ENCODE measurements at places on chromosomes 16 and 17.
A peak's percentile ranks its signal among the peaks of the same experiment; 100 is the strongest.

DNA sequence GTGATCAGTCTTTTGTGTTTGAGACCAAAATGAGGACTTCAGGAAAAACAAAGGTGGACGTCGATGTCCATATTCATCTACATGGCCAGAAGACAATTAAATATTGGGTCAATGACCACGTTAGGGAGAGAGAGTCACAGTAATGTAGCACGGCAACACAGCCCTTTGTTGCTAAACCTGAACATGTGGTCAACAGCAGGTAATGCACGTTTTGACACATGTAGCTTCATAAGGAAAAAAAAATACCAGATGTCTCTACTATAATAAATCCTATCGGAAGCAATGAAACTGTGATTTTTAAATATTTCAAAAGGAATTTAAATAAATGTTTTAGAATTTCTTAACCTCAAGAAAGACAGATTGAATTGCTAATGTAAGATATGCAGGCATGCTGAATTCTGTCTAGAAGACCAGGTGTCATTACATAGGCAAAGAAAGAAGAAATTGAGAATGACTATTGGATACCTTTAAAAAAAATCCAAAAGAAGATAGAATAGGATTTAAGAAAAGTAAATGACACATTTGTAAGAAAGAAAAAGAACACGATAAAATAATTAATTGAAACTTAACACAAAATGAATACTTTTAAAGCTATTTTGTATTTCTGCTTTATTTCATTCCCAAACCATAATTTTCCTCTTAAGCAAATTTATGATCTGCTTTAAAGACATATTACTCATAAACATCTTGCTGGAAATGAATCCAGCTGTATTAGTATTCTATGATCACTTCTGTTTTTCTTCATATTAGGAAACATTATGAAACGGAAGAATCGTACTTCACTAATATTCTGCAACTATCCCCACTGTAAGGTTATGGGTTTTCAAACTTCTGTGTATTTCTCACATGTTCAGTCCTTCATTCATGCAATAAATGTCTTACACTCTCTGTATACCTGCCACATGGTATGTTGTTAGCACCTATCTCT, 30.1 kb downstream of the ABCA8 start:
- no peak for DNase-seq

- no peak for DNase-seq
Measured at GRCh38 chr16:15418206-15418605, 16.2 kb upstream of the BMERB1 start.

- no peak for DNase-seq
Measured at GRCh38 chr16:84600343-84601229, 17.3 kb downstream of the COTL1 start.

DNA sequence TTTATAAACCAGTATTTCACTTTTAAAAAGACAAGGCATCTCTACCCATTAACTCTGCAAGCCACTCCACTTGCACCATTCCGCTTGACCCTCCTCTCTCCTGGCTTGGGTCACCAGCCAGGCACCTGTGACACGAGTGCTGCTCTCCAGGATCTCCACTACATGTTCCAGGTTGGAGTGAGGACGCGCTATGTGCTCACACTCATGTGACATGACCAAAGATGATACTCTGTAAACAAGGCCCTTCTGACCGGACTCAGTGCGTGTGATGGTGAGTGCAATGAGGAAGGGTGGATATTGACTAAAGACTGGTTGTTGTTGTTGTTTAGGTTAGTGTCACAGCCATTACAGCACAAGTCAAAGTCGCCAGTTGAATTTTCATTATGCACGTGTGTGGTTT, 192.7 kb downstream of the MRTFB start:
- DNase-seq: no peak

GRCh38 chr17:32142038-32142856, at the start of gene RHOT1:
TSS of gene RHOT1 (plus strand) at chr17:32142502. CDS start at chr17:32142693, 191 bp downstream.
- DNase-seq: peak; percentile 53

DNA sequence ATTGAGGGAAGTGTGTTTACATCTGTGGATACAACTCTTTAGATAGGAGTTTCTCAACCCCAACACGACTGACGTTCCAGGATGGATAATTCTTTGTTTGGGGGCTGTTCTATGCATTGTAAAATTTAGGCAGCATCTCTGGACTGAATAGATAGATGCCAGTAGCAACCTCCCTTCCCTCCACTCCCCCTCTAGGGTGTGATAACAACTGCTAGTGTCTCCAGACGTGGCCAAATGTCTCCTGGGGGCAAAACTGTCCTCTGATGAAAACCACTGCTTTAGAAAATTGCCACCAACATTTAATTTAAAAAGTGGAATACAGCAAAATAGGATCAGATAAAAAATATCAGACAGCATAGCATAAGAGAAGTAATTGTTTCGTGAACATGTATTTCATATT, 79.9 kb downstream of the HS3ST3A1 start:
- DNase-seq: no peak

GRCh38 chr16:3084491-3084890, 14.6 kb downstream of the ZSCAN10 start:
- no peak for DNase-seq

- no peak for DNase-seq
Measured at GRCh38 chr16:88387180-88387765, 4.5 kb downstream of the ZNF469 start.

DNA sequence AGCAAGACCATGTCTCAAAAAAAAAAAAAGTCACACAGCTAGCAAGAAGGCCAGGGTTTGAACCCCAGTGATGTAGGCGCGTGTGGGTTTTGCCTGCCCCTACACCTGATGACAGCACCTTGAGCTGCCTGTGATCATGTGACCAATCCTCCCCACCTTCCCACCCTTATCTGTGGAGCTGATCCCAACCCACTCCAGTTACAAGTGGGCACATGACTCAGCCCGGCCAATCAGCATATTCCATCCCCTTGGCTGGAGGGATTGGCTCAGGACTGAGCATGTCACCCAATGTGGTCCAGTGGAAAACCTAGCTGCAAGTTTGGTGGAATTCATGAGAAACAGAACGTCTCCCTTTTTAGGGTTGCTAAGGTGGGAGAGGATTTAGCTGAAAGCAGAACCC, 6.6 kb downstream of the TMEM114 start:
- DNase-seq: no peak

DNA sequence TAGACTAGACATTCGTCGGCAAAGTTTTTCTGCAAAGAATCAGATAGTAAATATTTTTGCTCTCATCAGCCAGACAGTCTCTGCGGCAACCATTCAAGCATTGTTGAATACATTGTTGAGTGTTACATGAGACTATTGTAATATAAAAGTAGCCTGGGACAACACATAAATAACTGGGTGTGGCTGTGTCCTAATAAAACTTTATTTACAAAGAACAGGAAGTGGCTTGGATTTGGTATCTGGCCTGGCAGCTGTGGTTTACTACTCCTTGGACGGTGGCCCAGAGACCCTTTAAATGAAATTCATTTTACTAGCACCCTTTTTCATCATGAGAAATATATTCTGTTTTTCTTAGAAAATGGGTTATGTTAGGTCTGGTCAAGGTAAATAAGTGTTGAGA, 297.2 kb downstream of the WWOX start:
- DNase-seq: no peak

GRCh38 chr17:65559804-65560627, 1.4 kb downstream of the AXIN2 start:
- no peak for DNase-seq

DNA sequence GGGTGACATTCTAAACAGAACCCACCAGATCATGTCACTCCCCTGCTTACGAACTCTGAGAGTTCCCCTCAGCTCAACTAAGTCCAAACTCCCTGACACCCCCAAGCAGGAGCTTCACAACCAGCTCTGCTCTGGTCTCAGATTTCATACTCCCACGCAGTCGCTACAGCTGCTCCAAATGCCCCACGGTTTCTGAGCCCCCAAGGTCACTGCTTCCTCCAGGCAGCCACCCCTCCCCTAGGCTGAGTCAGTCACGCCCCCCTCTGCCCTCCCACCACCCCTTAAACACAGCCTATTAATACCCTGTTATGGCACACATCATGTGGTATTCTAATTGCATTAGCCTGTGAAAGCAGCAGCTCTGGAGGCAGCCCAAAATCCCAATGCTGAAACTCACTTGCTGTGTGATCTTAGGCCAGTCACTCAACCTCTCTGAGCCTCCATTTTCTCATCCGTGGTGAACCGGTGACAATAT, 51.5 kb downstream of the GSG1L start:
- no peak for DNase-seq

GRCh38 chr17:75473246-75473645, 16.8 kb downstream of the TMEM94 start:
- DNase-seq: no peak

- DNase-seq: no peak
Measured at GRCh38 chr16:57627184-57627871, 1.1 kb upstream of the ADGRG1 start.

- no peak for DNase-seq
Measured at GRCh38 chr17:79650861-79651260, 40.0 kb upstream of the RBFOX3 start.

DNA sequence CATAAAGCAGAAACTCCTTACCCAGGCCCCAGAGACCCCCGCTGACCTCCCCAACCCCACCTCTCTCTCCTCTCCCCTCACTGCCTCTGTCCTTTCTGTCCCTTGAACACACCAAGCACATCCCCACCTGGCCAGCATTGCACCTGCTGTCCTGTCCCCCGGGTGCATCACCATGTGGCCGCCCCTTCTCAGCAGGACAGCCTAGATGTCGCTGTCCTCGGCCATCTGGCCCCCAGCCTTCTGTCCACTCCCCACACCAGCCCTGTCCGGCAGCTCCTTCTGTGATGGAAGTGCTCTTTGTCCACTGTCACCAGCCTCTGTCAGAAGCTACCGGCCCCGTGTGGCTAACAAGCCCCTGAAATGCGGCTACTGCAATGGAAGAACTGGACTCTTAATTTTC, 12.3 kb upstream of the MPRIP start:
- DNase-seq: no peak

- DNase-seq: no peak
Measured at GRCh38 chr17:15403276-15403939, 62.0 kb upstream of the TEKT3 start.

DNA sequence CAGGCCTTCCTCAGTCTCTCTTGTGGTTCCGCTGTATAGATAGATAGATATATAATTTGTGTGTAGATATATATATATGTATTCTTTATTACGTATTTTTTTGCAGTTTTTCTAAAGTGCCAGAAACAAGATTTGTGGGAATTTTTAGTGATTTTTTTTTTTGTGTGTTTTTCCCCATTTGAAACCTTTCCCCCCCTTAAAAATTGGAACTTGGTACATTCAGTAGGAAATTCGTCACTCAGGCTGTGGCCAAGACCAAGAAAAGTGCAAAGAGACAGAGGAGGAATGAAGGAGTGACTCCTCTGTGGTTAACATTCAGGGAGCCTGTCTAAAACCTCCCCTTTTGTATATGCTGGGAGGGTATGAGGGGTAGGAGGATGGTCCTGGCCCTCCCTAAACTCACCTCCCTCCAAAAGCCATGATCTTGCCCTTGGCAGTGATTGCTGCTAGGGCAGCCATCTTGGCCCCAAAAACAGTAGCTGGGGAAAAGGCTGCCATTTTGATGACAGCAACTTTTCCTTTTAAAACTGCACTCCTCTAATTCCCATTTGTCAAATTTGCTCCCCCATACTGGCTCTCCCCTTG, 15.2 kb downstream of the CHRNB1 start:
- DNase-seq: no peak

- no peak for DNase-seq
Measured at GRCh38 chr17:30831257-30831656, 509 bp upstream of the ATAD5 start.

DNA sequence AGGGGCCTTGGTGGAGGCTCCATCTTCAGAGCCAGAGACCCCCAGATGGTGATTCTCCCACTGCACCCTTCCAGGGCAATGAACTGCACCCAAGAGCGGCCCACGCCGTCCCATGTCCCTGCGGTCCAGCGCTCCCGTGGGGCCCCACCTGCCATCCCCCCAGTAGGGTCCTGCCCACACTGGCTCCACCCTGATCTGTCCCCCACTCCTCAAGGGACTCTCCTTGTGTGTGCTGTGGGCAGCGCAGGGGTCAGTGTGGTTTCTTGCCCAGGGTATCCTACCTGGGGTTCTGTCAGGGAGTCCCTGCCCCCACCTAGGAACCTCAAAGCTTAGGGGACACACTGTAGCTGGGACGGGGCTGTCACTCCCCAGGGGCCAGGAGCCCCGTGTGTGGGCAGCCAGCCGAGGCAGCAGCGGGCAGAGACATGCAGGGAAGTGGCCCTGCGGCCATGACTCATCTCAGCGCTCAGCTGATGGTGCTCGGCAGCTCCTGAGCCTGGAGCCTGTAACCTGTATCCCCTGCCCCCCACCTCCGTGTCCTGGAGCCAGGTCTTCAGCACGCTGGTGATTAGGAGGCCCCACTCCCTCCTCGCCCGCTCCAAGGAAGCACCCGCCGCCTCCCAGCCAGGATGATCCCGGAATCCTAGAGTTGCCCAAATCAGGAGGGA, 35.7 kb upstream of the SSTR5 start:
- DNase-seq: no peak

DNA sequence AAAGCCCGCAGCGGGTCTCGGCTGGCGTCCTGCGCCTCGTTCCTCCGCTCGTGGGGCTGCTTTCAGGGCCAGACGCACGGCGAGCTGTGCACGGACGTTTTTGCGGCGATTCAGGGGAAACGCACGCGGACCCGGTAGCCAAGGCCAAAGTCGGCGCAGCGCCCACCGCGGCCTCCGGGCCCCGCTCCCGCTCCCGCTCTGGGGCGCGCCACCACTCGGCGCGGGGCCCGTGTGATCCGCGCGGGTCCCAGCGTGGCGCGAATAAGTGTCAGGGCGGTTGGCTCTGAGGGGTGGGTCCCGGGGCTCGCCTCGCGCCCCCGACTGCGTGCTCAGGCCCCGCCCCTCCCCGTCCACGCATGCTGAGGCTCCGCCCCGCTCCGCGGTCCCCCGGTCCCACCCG, 694 bp upstream of the TBCD start:
- DNase-seq: no peak

DNA sequence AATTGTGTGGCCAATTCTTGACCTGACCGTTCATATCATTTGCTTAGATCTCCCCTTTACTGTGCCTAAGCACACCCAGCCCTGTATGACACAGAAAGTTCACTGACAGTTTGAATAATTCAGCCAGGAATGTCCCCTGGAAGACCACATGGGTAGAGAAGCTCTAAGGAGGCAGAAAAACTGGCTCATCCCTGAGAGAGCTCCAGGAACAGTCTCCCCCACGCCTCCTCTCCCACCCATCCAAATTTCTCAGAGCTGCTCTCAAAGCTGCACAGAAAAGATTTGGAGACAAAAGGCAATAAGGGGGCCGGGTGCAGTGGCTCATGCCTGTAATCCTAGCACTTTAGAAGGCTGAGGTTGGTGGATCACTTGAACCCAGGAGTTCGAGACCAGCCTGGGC, 11.2 kb downstream of the PRAC1 start:
- DNase-seq: no peak

GRCh38 chr17:38620551-38621277, 15.0 kb upstream of the SRCIN1 start:
- DNase-seq: no peak

GRCh38 chr17:15185625-15185991, 79.5 kb downstream of the PMP22 start:
- no peak for DNase-seq

- no peak for DNase-seq
Measured at GRCh38 chr17:64255764-64256163, 7.3 kb downstream of the TEX2 start.

All from activated CD8-positive, alpha-beta memory T cell treated with anti-CD3 and anti-CD28 coated beads for 48 hours (primary cell).